Fibroblast of lung (primary cell): ENCODE measurements at places on chromosomes 11 and 22. TPM values are rescaled to one million over a fixed set of nuclear protein-coding genes. Genes with fewer than 3 reads are reported as not detected.

DNA sequence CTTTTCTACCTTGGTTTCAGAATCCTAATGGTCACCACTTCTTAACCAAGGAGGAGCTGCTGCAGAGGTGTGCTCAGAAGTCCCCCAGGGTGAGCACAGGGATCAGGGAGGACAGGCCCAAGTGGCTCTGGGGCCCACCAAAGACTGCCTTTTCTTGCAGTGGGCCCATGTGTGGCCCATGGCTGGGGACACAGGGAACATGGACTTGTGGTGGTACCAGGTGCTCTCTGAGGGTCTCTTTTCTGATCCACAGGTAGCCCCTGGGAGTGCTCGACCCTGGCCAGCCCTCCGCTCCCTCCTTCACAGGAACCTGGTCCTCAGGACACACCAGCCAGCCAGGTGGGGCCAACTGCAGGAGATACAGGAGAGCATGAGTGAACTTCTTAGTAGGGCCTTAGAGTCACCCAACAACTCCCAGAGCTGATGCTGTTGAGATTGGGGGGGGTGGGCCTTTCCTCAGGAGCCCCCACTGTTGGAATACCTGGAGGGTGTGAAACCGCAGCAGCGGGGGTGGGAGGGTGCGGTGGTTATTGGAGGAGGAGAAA, 2.0 kb downstream of the MUS81 start:
- peaks cover 15% of the 10 kb centered on the region for H3K4me1 ChIP-seq
- H3K36me3 ChIP-seq, result peaks cover 40% of the 10 kb centered on the region
- H3K27ac ChIP-seq, result peak overlapping the region; percentile 27
- H3K27me3 ChIP-seq, result no peaks in the 10 kb centered on the region
- peak overlapping the region; percentile 96 for H3K4me3 ChIP-seq

GRCh38 chr11:6057452-6057851, 26.9 kb upstream of the OR56A1 start:
- no peak for DNase-seq
- no peaks in the 10 kb centered on the region for H3K36me3 ChIP-seq
- H3K4me1 ChIP-seq, result no peaks in the 10 kb centered on the region
- no peak overlapping the region for H3K27ac ChIP-seq

DNA sequence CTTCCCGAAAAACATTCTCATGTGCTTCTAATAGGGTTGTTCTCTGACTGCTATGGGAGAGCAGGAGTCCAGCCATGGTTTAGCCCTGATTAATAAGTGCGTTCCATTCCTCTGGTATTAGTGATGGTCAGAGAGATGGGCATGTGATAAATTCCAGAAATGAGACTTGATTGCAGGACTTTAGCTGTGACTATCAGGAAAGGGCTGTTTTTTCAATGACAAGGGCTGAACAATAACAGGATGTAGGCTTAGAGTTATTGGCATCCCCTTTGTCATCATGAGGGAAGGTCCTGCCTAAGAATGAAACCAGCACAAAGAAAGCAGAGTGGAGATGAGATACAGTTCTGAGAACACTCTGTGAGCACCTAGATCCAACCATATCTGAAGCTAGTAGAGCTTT, 494.6 kb downstream of the MIAT start:
- no peak for DNase-seq
- H3K4me3 ChIP-seq, result no peak overlapping the region
- H3K36me3 ChIP-seq, result no peaks in the 10 kb centered on the region
- H3K27ac ChIP-seq, result no peak overlapping the region
- peaks cover 6% of the 10 kb centered on the region for H3K4me1 ChIP-seq

DNA sequence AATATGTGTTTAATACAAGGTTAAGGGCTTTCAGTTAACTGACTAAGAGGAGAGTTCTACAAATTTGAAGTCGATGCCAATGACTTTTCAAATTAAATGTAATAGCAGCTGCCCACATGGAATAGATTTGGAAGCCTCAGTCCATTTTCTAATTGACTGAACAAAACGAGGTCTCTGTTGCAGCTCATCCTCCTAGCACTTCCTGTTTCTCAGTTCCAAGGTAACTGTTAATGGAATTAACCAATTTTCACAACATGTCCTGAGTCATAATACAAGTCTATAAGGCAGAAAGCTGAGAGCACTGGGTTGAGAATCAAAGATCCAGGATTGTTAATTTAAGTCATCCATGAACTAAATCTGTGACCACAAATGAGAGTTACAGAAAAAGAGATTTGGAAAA, 177.2 kb downstream of the OPCML start:
- DNase-seq, result no peak
- no peak overlapping the region for H3K4me3 ChIP-seq

DNA sequence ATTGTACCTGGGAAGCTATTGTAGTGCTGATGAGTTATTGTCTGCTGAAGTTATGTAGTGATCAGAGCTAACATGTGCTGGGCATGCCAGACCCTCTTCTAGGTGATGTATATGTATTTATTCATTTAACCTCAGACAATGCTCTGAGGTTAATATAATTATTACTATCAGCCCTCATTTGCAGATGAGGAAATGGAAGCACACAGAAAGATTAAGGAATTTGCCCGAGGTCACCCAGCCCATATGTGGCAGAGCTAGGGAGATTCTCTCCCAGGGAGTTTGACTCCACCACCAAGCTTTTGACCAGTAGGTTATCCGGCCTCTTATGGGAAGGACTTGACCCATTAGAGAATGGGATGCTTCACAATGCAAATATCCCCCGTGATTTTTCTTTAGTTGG, 114.2 kb upstream of the NAV2 start:
- peaks cover 17% of the 10 kb centered on the region for H3K4me1 ChIP-seq
- no peak overlapping the region for H3K4me3 ChIP-seq
- no peak for DNase-seq
- no peak overlapping the region for H3K27ac ChIP-seq
- no peaks in the 10 kb centered on the region for H3K36me3 ChIP-seq

DNA sequence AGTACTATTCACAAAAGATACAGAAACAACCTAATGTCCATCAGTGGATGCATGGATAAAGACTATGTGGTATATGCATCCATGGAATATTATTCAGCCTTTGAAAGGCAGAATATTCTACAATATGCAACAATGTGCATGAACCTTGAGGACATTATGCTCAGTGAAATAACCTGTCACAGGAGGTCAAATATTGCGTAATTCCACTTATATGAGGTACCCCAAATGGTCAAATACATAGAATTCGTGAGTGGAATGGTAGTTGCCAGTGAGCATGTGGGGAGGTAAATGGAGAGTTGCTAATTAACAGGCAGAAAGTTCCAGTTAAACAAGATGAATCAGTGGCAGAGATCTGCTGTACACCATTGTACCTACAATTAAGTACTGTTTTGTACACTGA, 3.6 kb upstream of the SLC5A4 start:
- no peaks in the 10 kb centered on the region for H3K4me1 ChIP-seq
- H3K27ac ChIP-seq, result no peak overlapping the region
- no peaks in the 10 kb centered on the region for H3K36me3 ChIP-seq
- no peak overlapping the region for H3K4me3 ChIP-seq
- H3K27me3 ChIP-seq, result no peaks in the 10 kb centered on the region
- DNase-seq, result no peak

DNA sequence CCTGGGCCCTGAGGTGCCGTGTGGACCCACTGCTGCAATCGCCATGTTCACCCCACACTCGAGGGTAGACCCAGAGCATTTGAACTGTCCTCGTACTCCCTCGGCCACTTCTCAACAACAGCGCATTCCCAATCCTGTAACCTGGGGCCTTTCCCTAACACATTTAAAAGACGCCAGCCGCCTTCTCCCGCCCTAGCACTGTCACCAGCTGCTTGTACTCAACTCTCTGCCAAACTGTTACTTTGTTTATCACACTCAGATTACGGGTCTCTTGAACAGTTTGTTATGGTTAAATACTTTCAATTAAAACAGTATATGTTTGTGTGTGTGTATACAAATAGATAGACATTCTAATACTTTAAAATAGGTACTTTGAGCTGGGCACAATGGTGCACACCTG, 20.7 kb downstream of the CDKN1C start:
- H3K27ac ChIP-seq, result no peak overlapping the region
- DNase-seq, result peak; percentile 38
- no peaks in the 10 kb centered on the region for H3K36me3 ChIP-seq
- peaks cover 24% of the 10 kb centered on the region for H3K27me3 ChIP-seq
- H3K4me1 ChIP-seq, result no peaks in the 10 kb centered on the region
- H3K4me3 ChIP-seq, result no peak overlapping the region

DNA sequence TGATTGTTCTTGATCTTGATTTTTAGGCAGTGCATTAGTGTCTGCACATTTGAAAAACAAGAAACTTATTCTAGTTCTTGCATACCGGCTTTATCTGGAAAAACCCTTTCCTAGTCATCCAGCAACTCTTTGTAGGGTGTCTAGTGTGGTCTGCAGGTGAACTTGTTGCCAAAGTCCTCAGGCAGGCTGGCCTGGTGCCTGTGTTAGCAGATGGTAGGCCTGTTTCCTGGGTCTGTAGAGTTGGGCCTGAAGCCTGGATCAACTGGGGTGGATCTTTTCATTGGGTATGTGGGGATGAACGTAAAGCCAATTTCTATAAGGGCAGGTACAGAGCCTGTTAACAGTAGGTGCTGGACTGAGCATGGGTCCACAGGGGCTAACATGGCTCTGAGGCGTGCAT, 5.6 kb upstream of the GLYATL1 start:
- no peak overlapping the region for H3K4me3 ChIP-seq
- no peaks in the 10 kb centered on the region for H3K4me1 ChIP-seq
- H3K27me3 ChIP-seq, result no peaks in the 10 kb centered on the region
- H3K36me3 ChIP-seq, result no peaks in the 10 kb centered on the region

GRCh38 chr22:50044485-50045118, 13.5 kb downstream of the TTLL8 start:
- H3K4me3 ChIP-seq, result no peak overlapping the region
- no peak overlapping the region for H3K27ac ChIP-seq
- H3K27me3 ChIP-seq, result peaks cover 4% of the 10 kb centered on the region
- no peak for DNase-seq
- H3K4me1 ChIP-seq, result no peaks in the 10 kb centered on the region

GRCh38 chr11:118214210-118214914, 10.4 kb downstream of the JAML start:
- no peak overlapping the region for H3K27ac ChIP-seq
- peaks cover 9% of the 10 kb centered on the region for H3K27me3 ChIP-seq
- no peak for DNase-seq
- H3K36me3 ChIP-seq, result no peaks in the 10 kb centered on the region
- no peak overlapping the region for H3K4me3 ChIP-seq

- DNase-seq, result no peak
- no peak overlapping the region for H3K4me3 ChIP-seq
- H3K27ac ChIP-seq, result no peak overlapping the region
- H3K36me3 ChIP-seq, result no peaks in the 10 kb centered on the region
- no peaks in the 10 kb centered on the region for H3K4me1 ChIP-seq
- H3K27me3 ChIP-seq, result no peaks in the 10 kb centered on the region
Observed at GRCh38 chr11:134660416-134660815, 248.4 kb upstream of the B3GAT1 start.

GRCh38 chr11:100593291-100593690, 93.8 kb upstream of the ARHGAP42 start:
- DNase-seq, result peak; percentile 22
- no peak overlapping the region for H3K4me3 ChIP-seq
- no peaks in the 10 kb centered on the region for H3K4me1 ChIP-seq
- H3K36me3 ChIP-seq, result no peaks in the 10 kb centered on the region
- H3K27ac ChIP-seq, result no peak overlapping the region

DNA sequence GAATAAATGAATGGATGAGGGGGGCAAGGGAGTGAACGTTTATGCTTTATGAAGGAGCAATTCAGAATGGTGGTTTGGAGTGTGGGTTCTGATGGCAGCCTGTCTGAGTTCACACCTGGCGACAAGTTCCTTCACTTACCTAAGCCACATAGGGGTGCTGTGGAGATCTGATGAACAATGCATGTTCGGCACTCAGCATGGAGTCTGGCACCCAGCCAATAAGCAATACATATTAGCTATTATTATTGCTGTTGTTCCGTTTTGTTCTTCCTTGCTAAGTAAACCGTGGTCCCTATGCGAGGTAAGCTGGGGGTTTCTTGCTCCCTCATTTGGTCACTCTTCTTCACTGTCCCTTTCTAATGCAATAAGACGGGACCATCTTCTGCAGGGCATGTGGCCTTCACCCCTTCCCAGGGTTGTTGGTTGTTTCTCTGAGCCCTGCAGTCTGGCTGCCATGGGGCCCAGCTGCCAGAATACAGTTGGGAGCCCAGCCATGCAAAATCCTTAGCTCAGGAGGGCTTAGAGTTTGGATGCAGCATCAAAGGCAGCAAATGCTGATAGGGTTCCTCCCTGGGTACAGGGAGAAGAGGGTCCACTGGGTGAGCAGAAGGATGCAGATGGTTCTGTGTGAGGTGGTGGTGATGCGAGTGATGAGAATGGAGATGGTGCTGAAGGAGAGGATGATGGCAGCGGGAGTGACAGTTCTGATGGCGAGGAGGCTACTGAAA, 6.4 kb upstream of the PKNOX2 start:
- H3K4me3 ChIP-seq, result no peak overlapping the region
- H3K4me1 ChIP-seq, result no peaks in the 10 kb centered on the region
- no peaks in the 10 kb centered on the region for H3K36me3 ChIP-seq
- H3K27ac ChIP-seq, result no peak overlapping the region
- peaks cover 16% of the 10 kb centered on the region for H3K27me3 ChIP-seq
- DNase-seq, result no peak

DNA sequence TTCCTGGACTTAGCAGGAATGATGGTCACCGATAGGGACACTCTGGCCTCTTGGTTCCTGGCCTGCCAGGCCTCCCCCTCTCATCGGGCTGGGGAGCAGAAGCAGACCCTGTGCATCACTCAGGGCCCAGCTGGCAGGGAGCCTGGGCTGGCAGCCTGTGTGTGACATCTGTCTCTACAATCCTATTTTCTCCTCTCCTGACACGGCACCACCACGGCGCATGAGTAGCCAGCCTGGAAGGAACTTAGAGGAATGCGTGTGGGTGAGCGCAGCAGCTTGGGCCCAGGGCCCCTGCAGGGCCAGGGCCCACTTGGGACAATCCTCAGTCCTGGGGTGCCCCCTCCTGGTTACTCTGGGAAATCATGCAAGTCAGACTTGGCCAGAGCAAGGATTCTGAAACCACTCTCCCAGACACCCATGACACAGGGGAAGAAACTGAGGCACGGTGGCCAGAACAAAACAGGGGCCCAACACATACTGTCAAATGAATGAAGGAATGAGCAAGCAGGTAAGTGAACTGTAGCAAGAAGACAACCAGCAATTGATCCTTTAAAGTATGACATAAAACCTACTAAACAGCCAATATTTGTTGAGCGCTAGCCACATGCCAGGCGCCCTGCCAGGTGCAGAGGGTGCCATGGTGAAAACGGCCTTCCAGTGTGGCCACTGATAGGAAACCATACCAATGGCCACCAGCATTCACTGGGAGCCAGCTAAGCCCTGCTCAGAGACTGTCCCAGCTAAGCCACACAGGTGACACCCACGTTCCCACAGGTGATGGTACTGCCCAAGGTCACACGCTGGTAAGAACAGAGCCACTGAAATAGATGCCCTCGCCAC, 13.3 kb downstream of the RSPH14 start:
- H3K36me3 ChIP-seq, result no peaks in the 10 kb centered on the region
- H3K4me1 ChIP-seq, result no peaks in the 10 kb centered on the region
- H3K4me3 ChIP-seq, result no peak overlapping the region
- no peak overlapping the region for H3K27ac ChIP-seq
- peak; percentile 74 for DNase-seq
- no peaks in the 10 kb centered on the region for H3K27me3 ChIP-seq

GRCh38 chr11:46801694-46802470, 44.2 kb downstream of the CKAP5 start:
- no peaks in the 10 kb centered on the region for H3K27me3 ChIP-seq
- DNase-seq, result no peak
- H3K4me3 ChIP-seq, result no peak overlapping the region
- no peak overlapping the region for H3K27ac ChIP-seq

The HBB gene
- total RNA-seq, result not detected in 2 replicates

The FAM227A gene
- 0.66 and 0.77 TPM in 2 replicates for total RNA-seq

The MUC2 gene
- not detected in 2 replicates for total RNA-seq

The PHOX2A gene
- total RNA-seq, result not detected in 2 replicates

The GRAMD1B gene
- 0.26 and 0.83 TPM in 2 replicates for total RNA-seq
